ENCODE measurements at places on chromosomes 2 and 18. TPM values are rescaled to one million over a fixed set of nuclear protein-coding genes. Genes with fewer than 3 reads are reported as not detected.

Gene TUBA4B
- 0.26 TPM for total RNA-seq

Gene EN1
- 0.92 TPM for total RNA-seq

Gene C2orf78
- total RNA-seq: not detected

Gene DSG4
- total RNA-seq: 0.02 TPM

Gene MSTN
- not detected for total RNA-seq

Gene SCN9A
- 6.3 TPM for total RNA-seq

Gene VAMP8
- total RNA-seq: 18.7 TPM

Gene CERKL
- 0.30 TPM for total RNA-seq

Gene MAP3K19
- not detected for total RNA-seq

Gene TMEM247
- total RNA-seq: not detected

Gene NCKAP5
- 1.7 TPM for total RNA-seq

Gene DNAJC5G
- not detected for total RNA-seq

Gene SERPINB2
- total RNA-seq: not detected

Gene SF3B1
- total RNA-seq: 158 TPM

Gene CYP26B1
- 12.9 TPM for total RNA-seq

Gene TTN
- total RNA-seq: 0.01 TPM

Gene IL36B
- total RNA-seq: not detected

Gene RAD51AP2
- not detected for total RNA-seq

Gene MOGAT1
- total RNA-seq: not detected

Gene ABCG8
- total RNA-seq: not detected

Gene DCDC2C
- total RNA-seq: 0.24 TPM

Gene SERPINB10
- total RNA-seq: 0.22 TPM

Gene SERPINB11
- not detected for total RNA-seq

Gene STAT4
- 3.5 TPM for total RNA-seq

Gene FOXD4L1
- 0.31 TPM for total RNA-seq

Gene LRP1B
- total RNA-seq: not detected

Gene LYPD6
- 0.06 TPM for total RNA-seq

Gene ELOA2
- not detected for total RNA-seq

Gene OXER1
- not detected for total RNA-seq

Gene L3MBTL4
- not detected for total RNA-seq

Gene SLC30A3
- total RNA-seq: 4.8 TPM

Gene ALLC
- not detected for total RNA-seq

Gene FOSL2
- 49.5 TPM for total RNA-seq

Gene LIPG
- 0.10 TPM for total RNA-seq

Gene SLC20A1
- 147 TPM for total RNA-seq

Gene AQP12A
- total RNA-seq: not detected

Gene INSIG2
- 12.1 TPM for total RNA-seq

Gene NT5C1B
- total RNA-seq: not detected

Gene MYL1
- not detected for total RNA-seq

Gene NAB1
- 40.1 TPM for total RNA-seq
